ENCODE measurements at places on chromosomes 12 and 14.

DNA sequence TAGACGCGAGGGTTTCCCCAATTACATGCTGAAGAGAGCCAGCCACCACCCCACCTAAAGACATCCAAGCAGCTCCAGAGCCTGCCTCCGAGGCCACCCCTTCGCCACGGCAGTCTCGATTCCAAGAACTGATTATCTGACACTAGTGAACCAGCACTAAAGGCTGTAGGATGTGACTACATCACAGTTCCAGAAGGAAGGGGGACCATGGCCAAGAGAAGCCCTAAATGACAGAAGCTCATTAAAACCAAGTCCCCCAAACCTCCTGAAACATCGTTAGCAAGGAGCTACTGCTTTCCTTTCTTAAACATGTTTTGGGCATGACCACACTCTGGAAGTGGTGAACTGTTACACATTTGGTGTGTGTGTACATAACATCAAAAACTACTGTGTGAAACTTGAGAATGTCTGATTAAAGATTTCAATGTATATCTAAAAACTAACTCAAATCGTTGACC, 88.2 kb downstream of the DUSP16 start:
- no peak for DNase-seq

- DNase-seq = no peak
These were observed 33.4 kb upstream of the IGF1 start for GRCh38 chr12:102513739-102514138.

- no peak for DNase-seq
These were observed 102.0 kb downstream of the HMGA2 start for GRCh38 chr12:65926119-65926908.

- no peak for DNase-seq
These were observed 38.0 kb upstream of the RAP1B start for GRCh38 chr12:68572661-68573060.

GRCh38 chr14:38137005-38137404, 70.7 kb upstream of the SSTR1 start:
- DNase-seq = no peak

DNA sequence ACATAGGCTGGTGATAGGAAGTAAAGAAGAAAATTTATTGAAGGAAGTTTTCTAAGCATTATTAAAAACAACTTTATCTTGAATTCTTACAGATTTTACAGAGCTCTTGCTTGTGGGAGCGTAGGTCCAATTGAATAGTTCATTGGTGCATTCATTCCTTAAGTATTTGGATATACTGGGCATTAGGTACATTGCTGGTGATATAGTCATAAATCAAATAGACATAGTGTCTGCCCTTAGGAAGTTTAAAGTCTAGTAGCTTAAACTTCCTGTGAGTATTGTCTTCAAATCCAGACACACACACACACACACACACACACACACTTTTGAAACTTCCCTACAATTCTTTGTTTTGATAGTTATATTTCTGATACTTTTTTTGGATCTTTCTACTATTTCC, 226.7 kb downstream of the FUT8 start:
- DNase-seq = no peak

GRCh38 chr12:86730233-86730632, 474.0 kb upstream of the MGAT4C start:
- DNase-seq = no peak

- DNase-seq = no peak
These were observed 8.6 kb downstream of the NACA start for GRCh38 chr12:56716458-56716857.

GRCh38 chr14:27315947-27316346, 718.1 kb upstream of the NOVA1 start:
- DNase-seq = no peak

DNA sequence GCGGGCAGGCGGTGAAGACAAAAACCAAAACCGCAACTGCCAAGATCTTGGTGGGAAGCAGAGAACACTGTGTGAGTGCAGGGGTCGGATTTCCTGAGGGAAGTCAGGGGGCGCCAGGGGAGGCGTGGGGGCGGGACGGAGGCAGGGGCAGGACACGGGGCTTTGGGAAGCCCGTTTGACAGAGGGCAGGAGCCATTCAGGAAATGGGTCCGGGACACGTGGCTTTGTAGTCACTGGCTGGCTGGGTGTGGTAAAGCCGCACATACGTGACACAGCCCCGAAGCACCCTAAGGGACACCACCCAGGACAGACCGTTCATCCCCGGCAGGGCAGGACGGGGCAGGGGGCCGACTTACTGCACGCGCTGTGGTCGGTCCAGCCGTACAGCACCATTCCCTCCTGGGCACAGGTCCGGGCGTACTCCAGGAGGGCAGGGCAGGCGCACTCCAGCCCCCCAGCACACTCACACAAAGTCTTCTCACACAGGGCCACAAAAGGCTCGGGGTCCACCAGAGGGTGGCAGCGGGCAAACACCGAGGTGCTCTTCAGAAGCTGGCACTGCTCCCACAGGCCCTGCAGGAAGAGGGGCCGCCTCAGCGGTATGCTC, 49.4 kb downstream of the VWF start:
- no peak for DNase-seq

GRCh38 chr14:51568366-51568765, 83.3 kb upstream of the FRMD6 start:
- no peak for DNase-seq

- no peak for DNase-seq
These were observed 39.7 kb upstream of the FBLN5 start for GRCh38 chr14:91987192-91987591.

- no peak for DNase-seq
These were observed 142.9 kb downstream of the NAV3 start for GRCh38 chr12:77973579-77973978.

DNA sequence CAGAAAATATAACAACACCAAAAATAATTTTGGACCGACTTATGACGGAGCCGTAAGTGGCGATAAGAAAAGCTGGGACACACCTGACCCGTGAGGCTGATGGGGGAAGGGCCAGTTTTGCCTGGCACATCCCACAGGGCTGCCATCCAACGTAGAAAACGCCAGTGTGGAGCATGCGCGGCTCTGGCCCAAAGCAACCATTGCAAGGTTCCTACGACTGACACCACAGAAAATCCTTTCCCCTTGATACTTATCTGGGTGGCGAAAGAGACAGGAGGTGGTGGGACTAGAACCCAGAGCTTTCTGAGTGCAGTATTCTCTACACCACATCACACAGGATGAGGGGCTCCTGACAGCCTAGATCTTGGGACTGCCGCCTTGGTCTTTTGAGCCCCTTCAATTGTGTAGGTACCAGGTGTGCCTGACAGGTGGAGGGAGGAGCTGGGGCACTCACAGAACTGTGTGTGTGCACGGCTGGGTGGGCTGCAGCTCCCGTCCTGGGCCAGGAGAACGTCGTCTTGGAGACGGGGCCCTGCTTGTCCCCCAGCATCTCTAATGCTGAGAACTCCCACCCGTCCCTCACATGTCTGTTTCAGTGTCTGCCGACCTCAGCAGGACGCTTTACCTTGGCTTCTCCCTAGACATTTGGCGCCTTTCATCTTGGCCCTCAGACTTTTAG, 17.4 kb upstream of the CACNA2D4 start:
- no peak for DNase-seq
